ENCODE measurements at places on chromosomes 3 and 15. TPM values are rescaled to one million over a fixed set of nuclear protein-coding genes. Genes with fewer than 3 reads are reported as not detected.
A peak's percentile ranks its signal among the peaks of the same experiment; 100 is the strongest.

The ATP13A5 gene
- total RNA-seq, result not detected

- DNase-seq, result no peak
Measured at GRCh38 chr3:70580021-70580420, 267.6 kb upstream of the MDFIC2 start.

The RARB gene
- total RNA-seq, result 20.1 TPM

DNA sequence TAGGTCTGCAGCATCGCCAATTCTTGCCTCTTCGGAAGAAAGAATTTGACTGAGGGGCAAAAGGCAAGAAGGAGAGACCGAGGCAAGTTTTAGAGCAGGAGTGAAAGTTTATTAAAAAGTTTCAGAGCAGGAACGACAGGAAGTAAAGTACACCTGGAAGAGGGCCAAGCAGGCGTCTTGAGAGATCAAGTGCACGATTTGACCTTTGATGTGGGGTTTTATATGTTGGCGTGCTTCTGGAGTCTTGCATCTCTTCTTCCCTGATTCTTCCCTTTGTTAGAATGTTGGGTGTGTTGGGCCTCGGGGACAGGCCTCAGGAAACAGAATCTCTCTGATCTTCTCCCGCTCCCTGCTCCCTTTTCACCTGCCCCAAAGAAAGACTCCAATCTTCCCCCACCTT lies 40.6 kb upstream of the FLNB start:
- DNase-seq, result no peak

The ERICH6 gene
- total RNA-seq, result 0.98 TPM

GRCh38 chr3:159472611-159473010 lies 516.0 kb upstream of the IL12A start:
- no peak for DNase-seq

- no peak for DNase-seq
Measured at GRCh38 chr3:116161575-116162525, 283.4 kb downstream of the LSAMP start.

- DNase-seq, result no peak
Measured at GRCh38 chr3:52064561-52064960, 8.2 kb upstream of the DUSP7 start.

The LSAMP gene
- total RNA-seq, result 1.6 TPM

The NME9 gene
- 0.48 TPM for total RNA-seq

The GHSR gene
- not detected for total RNA-seq

DNA sequence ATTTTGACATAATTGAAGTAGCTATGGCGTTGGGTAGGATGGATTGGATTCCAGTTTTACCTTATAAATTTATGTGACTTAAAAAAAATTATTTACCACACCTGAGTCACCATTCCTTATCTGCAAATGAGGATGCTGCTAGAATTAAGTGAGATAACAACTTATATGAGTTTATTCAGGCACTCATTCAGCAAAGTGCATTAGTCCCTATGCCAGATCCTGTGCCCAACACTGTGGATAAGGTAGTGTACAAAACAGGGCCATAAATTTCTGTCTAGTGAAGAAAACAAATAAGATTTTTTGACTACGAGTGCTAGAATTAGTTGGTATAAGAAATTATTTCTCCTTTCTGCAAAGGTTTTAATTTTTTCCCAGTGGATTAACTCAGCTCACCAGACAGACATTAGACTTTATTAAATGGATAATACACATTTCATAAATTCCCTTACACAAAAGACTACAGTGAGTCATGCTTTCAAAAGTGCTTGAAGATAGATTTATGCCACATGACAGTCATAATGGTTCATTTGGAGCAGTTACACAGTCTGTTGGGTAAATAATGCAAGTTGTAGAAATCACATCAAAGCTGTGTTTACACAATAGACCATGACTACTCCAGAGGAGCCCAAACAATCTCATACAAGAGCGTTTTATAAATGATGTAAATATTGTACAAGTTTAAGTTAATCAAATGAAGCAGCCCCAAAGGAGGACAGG lies 129.9 kb upstream of the TGFBR2 start:
- DNase-seq, result no peak

- no peak for DNase-seq
Measured at GRCh38 chr15:95324656-95325055, 1005.8 kb upstream of the NR2F2 start.

GRCh38 chr3:169637731-169638130 lies 25.8 kb downstream of the MECOM start:
- DNase-seq, result no peak

The MED12L gene
- 1.6 TPM for total RNA-seq

- no peak for DNase-seq
Measured at GRCh38 chr3:117523418-117523817, 813.8 kb downstream of the TUSC7 start.

The MUC4 gene
- not detected for total RNA-seq

- no peak for DNase-seq
Measured at GRCh38 chr3:120678984-120679383, 3.1 kb downstream of the HGD start.

DNA sequence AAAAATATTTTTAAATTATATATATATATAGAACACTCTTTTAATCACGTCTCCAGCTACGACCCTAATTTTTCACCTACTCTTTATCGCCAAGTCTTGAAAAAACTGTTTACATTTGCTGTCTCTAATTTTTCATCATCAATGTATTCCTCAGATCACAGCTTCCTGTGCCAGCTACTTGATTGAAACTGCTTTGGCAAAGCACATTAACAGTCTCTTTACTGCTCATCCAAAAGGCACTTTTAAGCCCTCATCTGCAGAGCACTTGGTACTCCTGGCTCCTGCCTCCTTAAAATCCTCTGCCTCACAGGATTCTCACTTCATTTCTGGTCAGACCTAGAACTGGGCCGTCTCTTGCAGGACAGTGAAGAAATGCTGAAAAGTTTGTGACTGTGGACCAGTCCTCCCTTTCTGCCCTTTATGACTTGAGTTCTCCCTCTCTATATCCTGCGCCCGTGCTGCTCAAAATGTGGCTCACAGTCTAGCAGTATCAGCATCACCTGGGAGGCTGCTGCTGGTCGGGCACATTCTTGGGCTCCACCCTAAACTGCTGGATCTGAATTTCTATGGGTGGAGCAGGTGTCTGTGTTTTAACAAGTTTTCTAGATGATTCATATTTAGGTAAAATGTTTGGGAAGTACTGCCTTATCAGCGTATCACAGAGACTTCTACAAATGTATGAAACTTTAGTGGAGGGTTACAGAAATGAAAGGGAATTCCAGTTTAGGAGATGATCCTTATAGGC lies 196.8 kb downstream of the ADAMTSL3 start:
- DNase-seq, result no peak

DNA sequence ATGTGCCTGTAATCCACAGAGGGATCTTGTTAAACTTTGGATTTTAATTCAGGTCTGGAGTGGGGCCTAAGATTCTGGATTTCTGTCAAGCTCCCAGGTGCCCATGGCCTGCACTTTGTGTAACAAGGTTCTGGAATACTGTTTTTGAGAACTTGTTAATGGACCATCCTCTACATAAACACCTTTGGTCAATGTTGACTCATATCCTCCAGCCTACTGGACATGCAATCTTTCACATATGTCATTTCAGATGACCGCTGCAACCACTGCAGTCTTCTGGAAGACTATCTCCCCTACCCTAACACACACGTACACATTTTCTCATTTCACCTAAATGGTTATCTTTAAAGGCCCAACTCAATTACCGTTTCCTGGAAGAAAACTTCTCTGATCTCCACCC lies 302.1 kb upstream of the TPRG1 start:
- DNase-seq, result no peak

GRCh38 chr3:121863801-121864200 lies 28.8 kb downstream of the EAF2 start:
- no peak for DNase-seq

DNA sequence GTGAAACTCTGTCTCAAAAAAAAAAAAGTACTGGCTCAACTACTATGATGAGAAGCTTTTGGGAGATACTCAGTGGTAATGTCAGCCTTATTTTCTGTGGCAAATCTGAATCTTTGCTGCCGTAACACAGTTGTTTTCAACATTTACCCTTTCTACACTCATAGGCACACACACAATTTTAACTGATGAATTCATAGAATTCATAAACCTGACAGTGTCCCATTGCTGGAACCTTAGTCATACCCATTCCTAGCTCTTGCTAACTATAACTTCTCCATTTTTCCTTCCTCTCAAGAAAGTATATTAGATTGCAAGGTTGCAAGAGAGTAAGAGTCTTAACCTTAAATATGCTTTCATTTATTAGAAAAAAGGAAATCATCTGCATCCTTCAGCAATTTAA lies 496.6 kb downstream of the FHIT start:
- no peak for DNase-seq

GRCh38 chr15:41575282-41575681 lies 16.3 kb downstream of the TYRO3 start:
- DNase-seq, result no peak

The AVEN gene
- 13.8 TPM for total RNA-seq

The LCTL gene
- not detected for total RNA-seq

GRCh38 chr15:89187301-89187985 lies 33.9 kb downstream of the RLBP1 start:
- DNase-seq, result no peak

GRCh38 chr15:77852241-77853007 lies 219.7 kb upstream of the LINGO1 start:
- peak; percentile 48 for DNase-seq

- no peak for DNase-seq
Measured at GRCh38 chr3:188889054-188889491, 282.7 kb upstream of the TPRG1 start.

GRCh38 chr3:27610800-27611525 lies 111.2 kb downstream of the EOMES start:
- no peak for DNase-seq

DNA sequence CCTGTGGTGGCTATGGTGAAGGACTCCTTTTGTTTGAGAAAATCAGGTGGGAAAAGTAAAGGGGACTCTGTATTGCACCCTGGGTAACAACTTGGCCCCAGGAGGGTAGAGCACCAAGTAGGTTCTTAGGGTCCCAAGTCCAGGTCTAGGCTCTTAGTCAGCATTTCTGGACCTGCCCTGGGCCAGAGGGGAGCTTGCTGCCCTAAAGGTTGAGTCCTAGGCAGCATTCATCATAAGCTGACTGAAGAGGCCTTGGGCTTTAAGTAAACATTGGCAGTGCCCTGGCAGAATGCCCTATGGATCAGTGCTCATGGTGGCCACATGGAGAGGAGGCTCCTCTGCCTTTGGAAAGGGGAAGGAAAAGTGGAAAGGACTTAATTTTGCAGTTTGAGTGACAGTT lies 268.5 kb upstream of the CTNNB1 start:
- DNase-seq, result no peak

DNA sequence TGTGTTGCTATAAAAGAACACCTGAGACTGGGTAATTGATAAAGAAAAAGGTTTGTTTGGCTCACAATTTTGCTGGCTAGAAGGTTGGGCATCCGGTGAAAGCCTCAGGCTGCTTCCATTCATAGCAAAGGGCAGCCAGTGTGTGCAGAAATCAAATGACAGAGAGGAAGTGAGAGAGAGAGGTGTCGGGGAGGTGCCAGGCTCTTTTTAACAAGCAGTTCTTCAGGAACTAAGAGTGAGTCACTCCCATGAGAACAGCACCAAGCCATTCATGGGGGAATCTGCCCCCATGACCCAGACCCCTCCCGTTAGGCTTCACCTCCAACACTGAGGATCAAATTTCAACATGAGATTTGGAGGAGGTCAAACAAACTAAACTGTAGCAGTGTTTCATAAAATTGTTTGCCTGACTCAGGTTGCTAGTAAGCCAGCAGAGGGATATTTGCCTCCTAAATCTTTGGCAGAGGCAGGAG lies 4.5 kb upstream of the PARP15 start:
- DNase-seq, result no peak

GRCh38 chr15:75578948-75579920 lies at the start of gene PTPN9:
Gene PTPN9 (minus strand): TSS chr15:75579315. CDS start chr15:75578776, 539 bp downstream.
- peak; percentile 51 for DNase-seq

DNA sequence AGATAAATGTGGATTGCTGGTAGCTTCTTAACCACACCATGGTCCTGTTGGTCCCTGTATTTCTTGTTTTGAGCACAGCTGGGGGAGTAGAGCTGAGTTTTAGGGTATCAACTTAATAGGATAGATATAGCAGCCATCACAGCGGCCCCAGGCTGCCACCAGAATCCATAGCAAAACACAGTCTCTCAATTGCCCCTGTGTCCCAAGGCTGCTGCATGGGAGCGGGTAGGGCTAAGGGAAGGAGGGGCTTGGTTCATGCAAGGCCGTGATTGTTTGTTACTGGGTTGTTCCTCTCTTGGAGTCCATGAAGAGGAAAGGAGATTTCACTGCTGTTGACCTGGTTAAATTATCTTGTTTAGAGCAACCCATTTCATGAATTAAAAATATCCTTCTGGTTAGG lies 22.1 kb downstream of the ARNT2 start:
- no peak for DNase-seq

- no peak for DNase-seq
Measured at GRCh38 chr15:29688506-29689286, 133.6 kb downstream of the TJP1 start.

DNA sequence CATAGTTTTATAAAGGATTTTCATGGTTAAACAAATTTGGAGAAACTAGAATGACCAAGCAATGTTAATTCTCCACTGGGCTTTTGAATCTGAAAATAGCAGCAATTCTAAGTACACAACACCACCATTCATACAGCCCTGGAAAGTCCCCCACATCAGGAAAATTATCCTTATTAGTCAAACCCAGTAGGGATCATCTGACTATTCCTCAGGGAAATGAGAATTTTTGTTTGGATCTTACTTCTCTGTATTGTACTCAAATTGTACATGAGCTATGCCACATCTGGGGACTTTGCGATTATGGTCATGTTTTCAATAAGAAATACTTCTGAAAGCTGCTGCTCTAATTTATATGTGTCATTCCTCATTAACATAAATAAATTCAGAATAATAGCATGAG lies 46.0 kb downstream of the RARB start:
- DNase-seq, result no peak

The HTR3D gene
- total RNA-seq, result not detected

The IL5RA gene
- not detected for total RNA-seq

- no peak for DNase-seq
Measured at GRCh38 chr3:127274200-127274760, 13.6 kb downstream of the PRR20G start.

The SERPINI2 gene
- total RNA-seq, result not detected

GRCh38 chr3:126999383-126999782 lies 16.5 kb downstream of the PLXNA1 start:
- DNase-seq, result no peak

- no peak for DNase-seq
Measured at GRCh38 chr3:31728403-31728802, 195.7 kb downstream of the STT3B start.

The ALDH1A3 gene
- 207 TPM for total RNA-seq
